CD4-positive, alpha-beta T cell treated with Interleukin-17A for 1 hour (primary cell): ENCODE measurements at places on chromosomes 1 and 21.
A peak's percentile ranks its signal among the peaks of the same experiment; 100 is the strongest.

- no peak for DNase-seq
Observed at GRCh38 chr1:14975119-14975518, 178.4 kb upstream of the TMEM51 start.

GRCh38 chr1:82139751-82140468 lies 339.2 kb downstream of the ADGRL2 start:
- DNase-seq, result no peak

GRCh38 chr1:62528015-62528414 lies 69.3 kb upstream of the ANGPTL3 start:
- DNase-seq, result peak; percentile 13

- no peak for DNase-seq
Observed at GRCh38 chr21:16625491-16625890, 887.4 kb upstream of the CXADR start.

DNA sequence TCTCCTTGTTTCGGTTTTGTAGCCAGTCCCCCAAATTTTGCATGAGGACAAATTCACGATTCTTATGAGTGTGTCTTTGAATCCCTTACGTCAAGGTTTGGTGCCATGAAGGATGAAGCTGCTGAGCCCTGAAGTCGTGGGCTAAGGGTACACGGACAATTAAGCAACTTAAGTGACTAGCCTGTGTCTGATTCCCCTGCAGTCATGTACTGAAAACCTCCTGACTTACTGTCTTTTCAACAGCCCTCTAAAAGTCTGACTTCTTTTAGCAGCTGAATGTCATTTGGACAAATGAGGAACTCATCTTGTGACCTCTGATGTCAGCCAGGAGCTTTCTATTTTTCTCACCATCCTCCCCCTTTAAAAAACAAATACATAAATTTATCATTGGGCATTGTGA lies 27.1 kb upstream of the C1orf105 start:
- no peak for DNase-seq
